ENCODE measurements at places on chromosomes 3 and 15.

DNA sequence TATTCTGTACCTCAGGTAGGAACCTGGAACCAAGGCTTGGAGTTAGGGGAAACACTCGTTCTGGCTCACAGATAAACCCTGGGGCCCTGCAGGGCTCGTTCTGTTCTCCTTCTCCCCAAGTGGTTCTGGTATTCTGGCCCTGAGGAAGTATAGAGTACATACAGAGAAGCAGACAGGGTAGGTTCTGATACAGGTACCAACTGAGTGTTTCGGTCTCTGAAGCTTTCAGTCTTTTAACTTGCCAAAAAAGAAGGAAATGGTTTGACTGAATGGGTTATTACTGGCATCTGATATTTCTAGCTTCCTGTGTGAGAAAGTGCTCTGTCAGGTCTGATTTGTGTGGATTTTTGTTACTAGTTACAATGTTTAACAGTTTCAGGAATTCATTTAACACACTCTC lies 67.3 kb downstream of the UBE2E2 start:
- DNase-seq, result no peak

- peak; percentile 26 for DNase-seq
These were observed 55.2 kb upstream of the CHRNA7 start for GRCh38 chr15:31974855-31975829.

DNA sequence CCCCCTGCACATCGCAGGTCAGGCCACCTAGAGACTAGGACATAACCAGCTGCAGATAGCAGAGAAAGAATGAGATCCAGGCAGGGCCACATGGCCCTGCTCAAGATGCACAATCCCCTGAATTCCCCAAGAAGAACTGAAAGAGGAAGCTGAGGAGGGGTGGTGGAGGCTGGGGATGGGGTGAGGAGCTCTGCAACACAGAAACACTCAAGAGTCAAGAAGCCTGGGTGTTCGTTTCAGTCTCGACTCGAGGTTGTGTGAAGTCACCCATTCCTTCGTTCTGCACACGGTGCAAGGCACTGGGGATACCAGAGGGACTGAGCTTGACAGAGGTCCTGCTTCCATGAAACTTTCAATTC lies 62.0 kb downstream of the TLE3 start:
- DNase-seq, result no peak

- DNase-seq, result no peak
These were observed 317.3 kb upstream of the CFAP20DC start for GRCh38 chr3:59367150-59367549.

DNA sequence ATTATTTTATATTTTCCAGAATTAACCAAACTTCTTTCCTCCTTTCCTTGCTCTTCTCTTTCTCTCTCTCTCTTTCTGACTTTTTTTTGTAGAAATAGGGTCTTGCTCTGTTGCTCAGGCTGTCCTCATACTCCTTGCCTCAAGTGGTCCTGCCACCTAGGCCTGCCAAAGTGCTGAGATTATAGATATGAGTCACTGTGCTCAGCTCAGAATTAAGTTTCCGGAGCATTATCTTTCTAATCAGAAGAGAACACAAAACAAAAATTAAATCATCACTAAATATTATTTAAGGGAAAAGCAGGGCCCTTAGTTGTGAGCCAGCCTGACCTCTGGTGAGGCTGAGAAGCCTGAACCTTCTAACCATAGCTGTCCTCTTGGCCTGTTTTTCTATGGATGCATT lies 168.2 kb downstream of the SOX2 start:
- DNase-seq, result no peak

DNA sequence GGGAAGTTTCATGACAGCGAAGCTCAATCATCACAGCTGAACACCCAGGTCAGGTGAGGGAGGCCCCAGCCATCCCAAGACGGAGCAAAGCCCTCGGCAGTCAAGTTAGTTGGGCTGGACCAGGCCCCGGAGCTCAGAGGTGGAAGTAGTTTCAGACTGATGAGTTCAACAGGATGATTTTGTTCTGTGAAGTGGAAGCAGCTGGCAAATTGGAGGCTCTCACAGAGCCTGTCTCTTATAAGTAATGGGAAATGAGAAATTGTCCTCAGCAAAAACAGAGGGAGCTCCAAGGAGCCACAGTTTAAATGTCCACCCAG lies 245.1 kb downstream of the XXYLT1 start:
- DNase-seq, result no peak

GRCh38 chr3:142088522-142088921 lies 60.8 kb downstream of the TFDP2 start:
- no peak for DNase-seq

DNA sequence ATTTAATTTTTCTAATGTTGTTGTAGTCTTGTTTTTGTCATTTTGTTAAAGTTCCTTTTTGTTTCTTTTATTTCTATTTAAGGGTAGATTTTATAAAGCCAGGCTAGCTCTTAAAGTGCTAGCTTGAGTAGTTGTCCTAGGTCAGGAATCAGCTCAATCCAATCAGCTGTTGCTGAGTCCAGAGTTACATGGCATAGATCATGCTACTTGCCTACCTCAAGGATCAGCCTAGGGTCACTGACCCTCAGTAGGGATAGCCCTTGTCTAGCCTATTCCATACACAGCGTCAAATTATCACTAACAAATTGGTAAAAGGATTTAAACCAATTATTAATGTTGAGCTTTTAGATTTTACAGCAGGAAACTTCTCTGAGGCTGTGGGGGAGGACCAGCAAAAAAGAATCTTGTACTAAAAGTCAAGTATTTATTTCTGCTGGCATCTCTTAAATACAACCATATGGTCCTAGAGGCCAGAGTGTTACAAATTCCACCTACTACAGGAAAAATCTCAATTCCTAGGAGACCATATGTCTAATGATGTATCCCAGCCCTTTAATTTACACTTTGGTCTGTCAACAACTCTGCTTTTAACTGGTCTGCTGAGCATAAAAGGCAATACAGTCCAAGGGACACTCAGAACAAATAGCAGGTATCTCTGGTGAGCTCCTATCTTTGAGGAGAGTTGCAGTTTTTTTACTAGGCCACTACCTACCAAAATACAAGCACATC lies 138.3 kb upstream of the PTPRG start:
- DNase-seq, result no peak

DNA sequence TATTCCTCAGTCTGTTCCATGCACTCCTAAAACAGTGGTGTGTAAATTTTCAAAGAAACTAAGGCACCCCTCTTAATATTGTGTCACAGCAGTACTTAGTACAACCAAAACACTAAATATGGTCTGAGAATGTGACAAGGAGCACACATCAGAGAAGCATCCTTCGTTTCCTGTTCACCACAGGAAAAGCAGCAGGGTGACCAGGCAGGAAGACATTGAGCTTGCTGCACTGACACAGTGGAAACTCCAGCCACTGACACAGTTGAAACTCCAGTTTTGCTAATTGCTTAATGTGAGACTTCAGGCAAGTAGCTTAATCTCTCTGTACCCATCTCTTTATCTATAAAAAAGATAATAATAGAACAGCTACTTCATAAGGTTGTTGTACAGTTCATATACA lies 353.0 kb upstream of the RORA start:
- no peak for DNase-seq

- DNase-seq, result no peak
These were observed 436.4 kb downstream of the SHQ1 start for GRCh38 chr3:72411843-72412242.

GRCh38 chr3:159059395-159059794 lies 257.5 kb downstream of the MFSD1 start:
- no peak for DNase-seq

GRCh38 chr15:40097968-40098476 lies 10.7 kb downstream of the BMF start:
- peak; percentile 15 for DNase-seq

- DNase-seq, result no peak
These were observed 691 bp downstream of the SENP7 start for GRCh38 chr3:101512396-101512645.

- DNase-seq, result no peak
These were observed 20.7 kb upstream of the CAV3 start for GRCh38 chr3:8712908-8713255.

GRCh38 chr3:72033666-72034428 lies 248.9 kb upstream of the PROK2 start:
- no peak for DNase-seq

GRCh38 chr3:65318231-65318630 lies 630.4 kb upstream of the ADAMTS9 start:
- no peak for DNase-seq

GRCh38 chr3:16697443-16698147 lies 92.4 kb upstream of the DAZL start:
- DNase-seq, result peak; percentile 61

- DNase-seq, result no peak
These were observed 888.2 kb downstream of the CADM2 start for GRCh38 chr3:85846940-85847339.

DNA sequence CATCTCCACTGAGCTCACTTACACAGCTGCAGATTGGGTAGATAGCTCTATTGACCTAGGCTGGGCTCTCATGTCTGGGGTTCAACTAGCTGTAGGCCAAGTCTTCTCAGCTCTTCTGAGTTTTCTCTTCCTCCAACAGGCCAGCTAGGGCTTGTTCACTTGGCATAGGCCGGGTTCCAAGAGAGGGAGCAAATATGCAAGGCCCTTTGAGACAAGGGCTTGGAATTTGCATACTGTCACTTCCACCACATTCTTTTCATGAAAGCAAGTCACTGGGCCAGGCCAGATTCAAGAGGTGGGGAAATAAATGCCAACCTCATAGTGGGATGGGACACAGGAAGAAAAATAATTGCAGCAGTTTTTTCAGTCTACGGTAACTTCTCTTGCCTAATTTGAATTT lies 25.2 kb downstream of the PIGB start:
- DNase-seq, result no peak

GRCh38 chr15:44711743-44712345 lies 527 bp downstream of the B2M start:
- DNase-seq, result peak; percentile 14

- no peak for DNase-seq
These were observed 666.8 kb upstream of the ARPP21 start for GRCh38 chr3:34972481-34972880.

GRCh38 chr3:119403201-119403600 lies 60.2 kb downstream of the TMEM39A start:
- no peak for DNase-seq

DNA sequence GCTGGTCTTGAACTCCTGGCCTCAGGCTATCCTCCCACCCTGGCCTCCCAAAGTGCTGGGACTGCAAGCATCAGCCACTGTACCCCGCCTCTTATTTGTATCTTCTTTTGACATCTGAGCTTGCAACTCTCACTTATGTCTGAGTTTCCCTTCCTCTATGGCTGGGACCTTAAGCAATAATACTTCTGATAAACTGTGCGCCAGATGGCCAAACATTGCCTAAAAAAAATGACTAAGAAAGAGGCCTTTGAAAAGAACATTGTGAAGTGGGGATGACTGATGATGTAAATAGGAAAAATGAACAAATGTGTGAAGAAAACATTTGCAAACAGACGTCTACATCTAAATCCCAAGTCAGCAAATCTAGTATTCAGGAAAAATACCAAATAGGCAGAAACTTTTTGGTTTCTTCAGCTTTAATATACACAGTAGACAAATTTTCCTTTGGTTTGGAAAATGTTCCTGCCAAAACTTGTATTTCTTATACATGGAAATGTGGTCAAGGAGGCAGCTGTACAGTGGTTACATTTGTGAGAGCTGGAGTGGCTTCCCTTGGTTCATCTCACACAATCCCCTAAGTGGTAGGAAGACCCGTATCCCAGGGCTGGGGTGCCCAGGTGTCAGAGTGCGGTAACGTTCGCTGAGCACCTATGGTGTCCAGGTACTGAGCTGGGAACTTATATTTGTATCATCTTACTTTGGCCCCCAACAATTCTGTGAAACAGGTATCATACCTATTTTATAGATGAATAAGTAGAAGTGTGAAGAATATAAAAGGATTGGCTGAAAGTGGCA lies 11.6 kb upstream of the TFRC start:
- peak; percentile 40 for DNase-seq

DNA sequence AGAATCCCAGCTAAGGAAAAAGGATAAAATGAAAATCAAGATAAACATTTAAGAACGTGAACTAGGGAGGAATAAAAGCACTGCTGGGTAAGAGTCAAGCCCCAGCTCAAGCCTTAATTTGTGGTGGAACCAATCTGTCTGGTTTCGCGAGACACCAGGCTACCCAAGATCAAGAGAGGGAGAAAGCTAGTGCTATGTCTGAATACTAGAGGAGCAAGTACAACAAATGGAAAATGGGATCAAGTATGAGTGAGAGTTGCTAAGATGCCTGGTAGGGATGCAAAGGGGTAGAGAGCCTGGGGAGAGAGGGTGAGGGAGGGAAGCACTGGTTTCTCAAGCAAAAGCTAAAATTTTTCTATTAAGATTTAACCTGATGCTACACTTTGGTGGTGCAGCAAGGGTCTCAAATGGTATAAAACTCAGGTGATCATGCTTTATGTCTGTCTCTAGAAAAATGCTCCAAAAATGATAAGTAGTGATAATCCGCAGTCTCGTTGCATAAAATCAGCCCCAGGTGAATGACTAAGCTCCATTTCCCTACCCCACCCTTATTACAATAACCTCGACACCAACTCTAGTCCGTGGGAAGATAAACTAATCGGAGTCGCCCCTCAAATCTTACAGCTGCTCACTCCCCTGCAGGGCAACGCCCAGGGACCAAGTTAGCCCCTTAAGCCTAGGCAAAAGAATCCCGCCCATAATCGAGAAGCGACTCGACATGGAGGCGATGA lies 1.7 kb upstream of the SETD5 start:
- no peak for DNase-seq

GRCh38 chr3:134710313-134710680 lies 59.5 kb upstream of the KY start:
- DNase-seq, result no peak

DNA sequence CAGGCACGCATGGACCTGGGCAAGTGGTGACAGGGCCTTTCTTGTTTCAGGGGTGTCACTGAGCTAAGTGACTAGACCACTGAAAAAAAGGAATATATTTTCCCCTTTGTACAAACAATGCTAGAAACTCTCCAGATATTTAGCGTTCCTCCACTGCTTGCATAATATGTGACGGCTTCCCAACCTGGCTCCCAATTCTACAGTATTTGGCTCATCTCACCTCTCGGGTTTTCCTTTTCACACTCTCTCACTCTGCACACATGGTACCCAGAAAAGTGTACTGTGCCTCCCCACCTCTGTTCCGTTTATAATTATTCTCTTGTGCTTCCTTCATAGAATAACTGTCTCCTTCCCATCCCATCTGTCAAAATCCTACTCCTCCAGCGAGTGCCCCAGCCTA lies 140.5 kb upstream of the KLHL25 start:
- DNase-seq, result no peak

- no peak for DNase-seq
These were observed 25.2 kb downstream of the NOX5 start for GRCh38 chr15:69039516-69040225.

GRCh38 chr3:126728680-126729079 lies 24.6 kb downstream of the CHCHD6 start:
- no peak for DNase-seq

DNA sequence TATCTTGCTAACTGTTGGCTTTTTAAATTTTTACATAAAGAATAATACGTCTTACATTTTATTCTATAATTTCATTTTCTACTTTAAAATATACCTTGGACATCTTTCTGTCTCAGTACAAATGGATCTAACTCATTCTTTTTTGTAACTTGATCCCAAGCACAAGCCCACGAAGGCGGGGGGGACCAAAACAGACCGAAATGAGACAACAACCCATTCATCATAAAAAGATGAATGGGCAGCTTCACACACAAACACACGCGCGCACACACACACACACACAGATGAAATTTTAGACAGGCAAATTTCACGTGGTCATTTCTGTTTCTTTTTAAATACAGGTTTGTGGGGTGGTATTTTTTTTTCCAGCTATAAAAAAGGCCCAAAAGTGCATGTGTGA lies 271.3 kb upstream of the TOPAZ1 start:
- DNase-seq, result no peak

GRCh38 chr3:12465836-12466225 lies 18.4 kb upstream of the TSEN2 start:
- DNase-seq, result no peak

All from AML-193 (cell line).